ENCODE measurements at places on chromosomes 7 and 10.

DNA sequence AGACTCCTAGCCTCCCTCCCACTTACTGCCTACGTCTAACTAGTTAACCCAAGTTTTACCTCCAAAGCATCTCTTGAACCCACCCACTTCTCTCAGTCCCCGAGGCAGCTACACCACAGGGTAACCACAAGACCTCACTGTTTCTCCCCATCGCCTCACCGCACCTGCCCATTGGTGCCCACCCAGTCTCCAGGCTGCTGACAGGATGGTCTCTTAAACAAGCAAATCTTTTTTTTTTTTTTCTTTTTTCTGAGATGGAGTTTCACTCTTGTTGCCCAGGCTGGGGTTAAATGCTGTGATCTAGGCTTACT lies 47.0 kb downstream of the DENND2A start:
- DNase-seq, result no peak

DNA sequence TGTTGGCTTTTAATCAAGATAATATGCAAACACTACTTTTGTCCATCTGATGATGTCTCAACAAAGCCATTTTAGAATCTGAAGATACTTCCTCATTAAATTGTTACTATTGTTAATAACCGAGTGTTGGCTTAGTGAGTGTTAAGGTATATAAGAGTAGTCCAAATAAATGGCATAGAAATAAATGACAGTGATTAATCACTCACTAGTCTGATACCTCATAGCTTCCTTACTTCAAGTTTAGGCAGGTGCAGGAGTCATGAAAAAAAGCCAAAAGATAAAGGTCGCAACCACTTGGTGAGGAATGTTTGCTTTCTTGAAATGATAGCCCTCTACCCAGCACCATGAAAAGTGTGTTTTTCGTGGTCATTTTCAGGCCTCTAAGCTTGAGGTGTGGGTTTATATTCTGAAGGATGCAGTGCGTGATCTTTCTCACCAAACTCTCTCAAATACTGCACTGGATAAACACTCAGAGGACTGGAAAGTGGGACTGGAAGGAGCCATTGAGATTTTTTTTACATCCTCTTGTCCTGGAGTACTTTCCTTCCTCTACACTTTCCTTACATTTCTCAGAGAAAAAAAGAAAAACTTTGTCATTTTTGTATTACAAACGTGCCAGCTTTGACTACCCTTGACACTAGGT lies 138.1 kb downstream of the KIAA1217 start:
- DNase-seq, result no peak

GRCh38 chr10:53135213-53135896 lies 362.8 kb upstream of the MBL2 start:
- no peak for DNase-seq

- DNase-seq, result no peak
These were observed 280.5 kb downstream of the ELFN1 start for GRCh38 chr7:1950452-1951158.

DNA sequence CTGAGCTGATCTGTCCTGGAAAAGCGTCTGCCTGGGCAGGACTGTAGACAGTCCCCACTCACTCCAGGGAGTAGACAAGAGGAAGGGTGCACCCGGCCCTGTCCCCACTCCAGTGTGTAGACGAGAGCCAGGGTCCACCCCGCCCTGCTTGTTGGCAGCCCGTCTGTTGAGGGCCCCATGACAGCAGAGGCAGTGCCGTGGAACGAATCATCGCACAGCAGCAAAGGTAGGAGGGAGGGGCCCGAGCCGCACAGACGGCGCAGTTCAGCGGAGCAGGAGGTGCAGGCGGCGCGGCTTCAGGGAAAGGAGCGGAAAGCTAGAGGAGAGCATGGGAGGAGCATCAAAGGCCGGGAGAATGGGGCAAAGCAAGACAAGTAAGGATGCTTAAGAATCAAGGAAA lies 93.0 kb downstream of the DYNC2I1 start:
- no peak for DNase-seq

GRCh38 chr10:93570383-93570782 lies 3.9 kb downstream of the FFAR4 start:
- no peak for DNase-seq

DNA sequence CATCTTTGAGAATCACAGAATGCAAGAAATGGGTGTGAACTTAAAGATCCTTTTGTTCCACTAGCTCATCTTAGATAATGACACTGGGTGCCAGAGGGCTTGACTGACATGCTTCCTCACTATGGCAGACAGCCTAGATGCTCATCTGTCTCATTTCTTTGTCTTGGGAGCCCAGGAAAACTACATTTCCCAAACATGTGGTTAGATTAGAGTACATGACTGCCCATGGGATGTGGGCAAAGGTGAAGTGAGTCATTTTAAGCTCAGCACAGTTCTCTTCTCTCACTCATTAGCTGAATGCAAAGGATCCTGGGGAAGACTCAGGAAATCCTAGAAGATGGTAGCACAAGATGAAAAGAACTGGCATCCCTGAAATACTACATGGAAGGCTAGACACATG lies 32.5 kb upstream of the TBX20 start:
- no peak for DNase-seq

DNA sequence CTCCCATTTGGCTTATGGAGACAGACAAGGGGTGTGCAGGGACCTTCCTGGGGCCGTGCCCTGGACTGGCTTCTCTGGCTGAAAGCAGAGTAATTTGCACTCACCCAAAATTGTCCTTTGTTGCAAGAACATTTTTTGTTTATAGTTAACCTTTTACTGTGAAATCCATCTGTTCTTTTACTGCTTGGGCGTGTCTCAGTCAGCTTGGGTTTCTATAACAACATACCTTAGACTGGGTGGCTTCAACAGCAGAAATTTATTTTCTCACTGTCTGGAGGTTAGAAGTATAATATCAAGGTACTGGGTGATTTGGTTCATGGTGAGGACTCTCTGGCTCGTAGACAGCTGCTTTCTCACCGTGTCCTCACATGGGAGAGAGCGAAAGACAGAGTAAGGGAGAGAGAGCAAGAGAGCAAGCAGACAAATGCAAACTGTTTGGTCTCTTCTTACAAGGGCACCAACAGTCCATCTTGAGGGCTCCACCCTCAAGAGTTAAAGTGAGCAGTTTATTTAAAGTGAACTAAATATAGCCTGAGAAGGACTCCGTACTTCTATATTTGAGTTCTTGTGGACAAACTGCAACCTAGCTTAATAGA lies 131.0 kb upstream of the NPY start:
- DNase-seq, result no peak

DNA sequence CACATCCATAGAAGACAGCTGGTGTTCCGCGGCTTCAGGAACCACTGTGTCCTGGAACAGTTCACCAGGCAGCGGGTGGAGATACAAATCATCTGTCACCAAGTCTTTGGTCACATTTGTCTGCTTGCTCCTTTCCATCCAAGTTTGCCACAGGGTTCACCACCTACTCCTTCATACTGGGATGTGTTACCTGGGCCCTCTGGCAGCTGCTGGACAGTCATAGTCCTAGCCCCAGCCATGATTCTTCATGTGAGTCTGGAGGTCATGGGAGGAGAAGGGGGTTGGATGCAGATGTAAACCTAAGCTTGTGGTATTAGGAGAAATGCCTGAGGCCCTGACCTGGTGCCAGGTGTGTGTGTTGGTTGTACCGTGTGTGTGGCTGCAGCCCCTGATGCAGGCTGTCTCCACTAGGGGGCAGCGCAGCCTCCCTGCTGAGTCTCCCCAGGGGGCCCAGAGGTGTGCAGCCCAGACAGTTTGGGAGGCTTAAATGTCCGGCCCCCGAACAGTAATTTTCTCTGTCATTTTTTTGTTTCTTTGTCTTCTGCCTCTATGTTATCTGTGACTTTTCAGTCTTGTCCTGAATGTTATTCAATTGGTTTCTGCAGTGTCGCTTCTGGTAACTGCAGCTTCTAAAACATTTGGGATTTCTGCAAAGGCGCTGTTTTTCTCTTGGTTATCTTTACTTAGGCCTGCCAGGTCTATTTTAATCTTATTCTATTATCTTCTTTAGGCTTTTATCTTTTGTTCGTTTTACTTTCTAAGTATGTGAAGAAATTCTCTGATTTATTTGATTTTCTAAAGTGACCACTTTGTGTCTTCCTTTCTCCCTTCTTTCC lies 14.8 kb downstream of the NPS start:
- no peak for DNase-seq

DNA sequence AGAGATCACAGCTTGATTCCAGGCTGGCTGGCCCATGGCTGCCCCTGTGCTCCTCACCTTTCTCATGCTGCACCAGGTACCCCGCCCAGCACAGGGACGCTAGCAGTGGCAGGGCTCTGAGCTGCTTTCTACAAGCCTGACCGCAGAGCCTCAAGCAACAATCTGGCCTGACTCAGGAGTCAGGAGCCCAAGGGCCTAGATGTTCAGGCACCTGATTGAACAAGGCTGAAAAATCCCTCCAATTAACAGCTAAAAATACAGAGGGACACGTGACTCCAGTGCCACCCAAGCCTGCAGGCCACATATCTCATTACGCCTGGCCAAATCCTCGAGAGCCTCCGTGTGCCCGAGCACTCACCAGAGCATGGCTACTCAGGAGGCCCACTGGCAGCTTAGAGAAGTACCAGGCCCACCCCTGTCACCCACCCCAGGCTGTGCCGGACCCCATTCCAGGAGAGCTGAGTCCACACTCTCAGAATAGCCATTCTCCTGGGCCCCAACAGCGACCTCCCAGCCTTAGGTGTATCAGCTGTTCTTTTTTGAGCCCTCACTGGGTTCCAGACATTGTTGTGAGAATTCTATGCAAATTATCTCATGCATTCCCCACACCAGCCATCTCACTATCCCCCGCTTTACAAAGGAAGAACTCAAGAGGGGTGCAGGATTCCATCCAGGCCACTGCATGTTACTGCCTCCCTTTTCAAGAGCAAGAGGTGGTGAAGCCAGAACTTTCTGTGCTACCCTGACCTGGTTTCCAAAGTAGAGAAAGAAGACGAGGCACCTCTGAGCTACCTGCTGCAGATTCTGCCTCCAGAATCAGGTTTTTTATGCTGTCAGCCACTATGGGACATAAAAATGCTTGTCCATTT lies 98.3 kb downstream of the COL13A1 start:
- no peak for DNase-seq

DNA sequence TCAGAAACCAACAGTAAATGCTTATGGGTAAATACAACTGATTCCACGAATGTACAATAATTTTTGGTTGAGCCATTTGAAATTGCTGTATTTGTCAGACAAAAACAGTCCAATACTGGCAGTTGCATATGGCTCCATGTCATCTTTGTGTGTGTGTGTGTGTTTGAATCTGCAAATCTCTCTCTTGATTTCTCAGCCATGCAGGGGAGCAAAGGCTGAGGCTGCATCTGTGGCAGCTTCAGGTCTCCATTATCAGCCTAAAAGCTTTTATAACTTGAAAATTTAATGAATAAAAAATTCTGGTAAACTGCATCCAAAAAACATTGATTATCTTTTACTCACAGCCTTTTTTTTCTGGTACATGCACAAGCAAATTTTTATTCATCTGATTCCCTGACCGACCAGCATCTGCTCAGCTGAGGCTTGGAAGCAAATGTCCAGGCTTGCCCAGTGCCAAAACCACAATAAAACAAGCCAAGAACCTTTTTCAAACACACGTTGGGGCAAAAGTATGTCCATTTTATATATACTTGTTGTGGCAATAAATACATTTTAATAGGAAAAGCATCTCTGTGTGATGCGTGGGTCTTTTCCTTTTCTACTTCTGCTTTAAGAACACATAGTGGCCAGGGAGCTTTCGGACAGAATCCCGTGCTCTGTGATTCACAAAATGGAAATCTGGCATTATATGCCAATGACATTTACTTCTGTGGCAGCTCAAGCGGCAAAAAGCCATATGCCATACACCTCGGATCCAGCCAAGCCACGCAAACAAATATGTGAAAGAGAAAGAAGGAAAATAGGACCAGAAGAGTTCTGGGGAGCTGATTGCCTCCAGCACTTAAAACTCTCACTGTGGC lies 275.6 kb upstream of the AOAH start:
- no peak for DNase-seq

- DNase-seq, result no peak
These were observed 1.5 kb downstream of the PKD1L1 start for GRCh38 chr7:47946581-47947354.

- no peak for DNase-seq
These were observed 33.2 kb downstream of the POM121L12 start for GRCh38 chr7:53068673-53069072.

DNA sequence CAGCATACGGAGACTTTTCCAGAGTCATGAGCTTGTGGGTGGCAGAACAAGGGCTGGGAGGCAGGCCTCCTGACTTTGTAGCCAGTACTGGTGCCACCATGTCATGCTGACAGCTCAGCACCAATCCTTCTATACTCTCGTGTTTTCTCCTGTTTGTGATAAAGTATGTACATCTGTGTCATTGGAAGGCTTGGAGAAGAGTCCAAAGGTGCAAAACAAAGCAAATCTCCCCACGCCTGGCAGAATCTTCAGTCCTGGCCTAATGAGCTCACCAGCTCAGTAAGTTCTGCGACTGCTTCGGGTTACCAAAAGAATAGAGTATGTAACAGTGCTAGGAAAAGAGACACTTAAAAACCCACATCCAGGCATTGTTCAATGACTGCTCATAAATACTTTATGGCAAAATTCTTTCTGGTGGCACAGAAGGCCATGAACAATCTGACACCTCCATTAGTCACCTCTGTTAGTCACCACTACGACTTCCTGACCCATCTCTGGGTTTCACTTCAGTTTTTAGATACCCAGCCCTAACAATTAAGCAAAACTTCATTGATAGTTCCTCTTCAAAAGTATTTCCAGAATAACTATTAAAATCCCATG lies 24.5 kb downstream of the STEAP1 start:
- no peak for DNase-seq

DNA sequence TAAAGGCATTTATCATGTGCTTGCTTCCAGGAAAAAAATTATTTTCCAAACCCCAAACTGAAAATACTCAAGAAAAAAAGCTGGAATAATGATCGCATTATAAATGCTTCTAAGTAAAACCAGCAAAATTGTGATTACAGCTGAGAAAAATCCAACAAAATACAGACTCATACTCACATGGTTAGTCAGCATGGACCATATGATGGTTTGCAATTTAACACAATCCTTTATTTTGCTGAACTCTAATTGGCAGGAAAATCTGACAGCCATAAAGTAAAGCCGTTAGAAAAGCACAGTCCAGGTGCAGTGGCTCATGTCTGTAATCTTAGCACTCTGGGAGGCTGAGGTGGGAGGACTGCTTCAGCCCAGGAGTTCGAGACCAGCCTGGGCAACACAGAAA lies 59.6 kb downstream of the BRI3 start:
- DNase-seq, result no peak

- no peak for DNase-seq
These were observed 386.6 kb downstream of the SH2D4B start for GRCh38 chr10:80924063-80924952.

- DNase-seq, result no peak
These were observed 161.5 kb downstream of the FGFR2 start for GRCh38 chr10:121436630-121437341.

DNA sequence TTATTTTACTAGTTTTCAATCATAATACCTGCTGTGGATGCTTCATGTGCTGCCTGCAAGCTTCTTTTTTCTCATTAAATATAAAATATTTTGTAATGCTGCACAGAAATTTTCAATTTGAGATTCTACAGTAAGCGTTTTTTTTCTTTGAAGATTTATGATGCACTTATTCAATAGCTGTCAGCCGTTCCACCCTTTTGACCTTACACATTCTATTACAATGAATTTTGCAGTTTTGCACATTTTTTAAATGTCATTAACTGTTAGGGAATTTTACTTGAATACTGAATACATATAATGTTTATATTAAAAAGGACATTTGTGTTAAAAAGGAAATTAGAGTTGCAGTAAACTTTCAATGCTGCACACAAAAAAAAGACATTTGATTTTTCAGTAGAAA lies 103.0 kb downstream of the PTEN start:
- DNase-seq, result no peak

- DNase-seq, result no peak
These were observed 7.3 kb downstream of the TWIST1 start for GRCh38 chr7:19110026-19110730.
